ENCODE measurements at places on chromosomes 4 and X.

GRCh38 chrX:19642241-19643109 lies 127.2 kb upstream of the MAP3K15 start:
- no peak for DNase-seq

DNA sequence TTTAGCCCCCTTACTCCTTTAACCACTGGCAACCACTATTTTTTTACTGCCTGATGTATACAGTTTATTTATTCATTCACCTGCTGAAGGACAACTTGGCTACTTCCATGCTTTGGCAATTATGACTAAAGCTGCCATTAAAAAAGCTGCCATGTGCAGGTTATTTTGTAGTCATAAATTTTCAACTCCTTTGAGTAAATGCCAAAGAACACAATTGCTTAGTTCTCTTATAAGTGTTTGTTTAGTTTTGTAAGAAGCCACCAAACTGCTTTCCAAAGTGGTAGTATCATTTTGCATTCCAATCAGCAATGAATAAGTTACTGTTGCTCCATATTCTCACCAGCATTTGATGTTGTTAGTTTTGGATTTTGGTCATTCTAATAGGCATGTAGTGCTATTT lies 1831.8 kb downstream of the PCDH7 start:
- DNase-seq = no peak

GRCh38 chr4:16082041-16082425 lies 1.8 kb downstream of the PROM1 start:
- DNase-seq = no peak

GRCh38 chr4:2384245-2384644 lies 34.2 kb downstream of the ZFYVE28 start:
- no peak for DNase-seq

DNA sequence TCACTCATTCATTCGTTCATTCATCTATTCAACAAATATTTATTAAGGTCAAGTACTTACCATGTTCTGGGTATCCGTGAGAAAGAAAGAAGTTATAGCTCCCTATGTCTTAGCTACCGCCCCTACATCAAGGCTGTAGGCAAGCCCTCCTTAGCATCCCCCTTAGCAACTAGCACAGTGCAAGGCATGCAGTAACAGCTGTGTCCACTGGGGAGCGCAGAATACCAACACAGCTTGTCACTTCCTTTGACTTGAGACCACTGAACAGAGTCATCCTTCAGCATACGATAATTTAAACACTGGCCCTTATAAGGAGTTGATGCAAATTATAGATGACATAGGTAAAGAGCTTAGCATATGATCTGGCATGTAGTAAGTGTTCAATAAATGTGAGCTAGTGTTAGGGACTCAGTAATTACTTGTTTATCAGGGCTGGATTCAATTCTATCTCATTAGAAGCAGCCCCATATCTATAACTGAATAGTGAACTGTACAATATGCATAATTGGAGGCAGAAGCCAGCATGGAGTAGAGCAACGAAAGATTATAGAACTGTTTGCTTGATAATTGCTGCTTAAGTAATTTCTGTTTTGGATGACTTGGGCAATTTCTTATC lies 8.7 kb downstream of the KIAA1210 start:
- DNase-seq = peak; percentile 39

GRCh38 chrX:16005917-16006316 lies 117.4 kb upstream of the GRPR start:
- DNase-seq = no peak

- no peak for DNase-seq
These were observed 335.9 kb upstream of the AR start for GRCh38 chrX:67207912-67208311.

DNA sequence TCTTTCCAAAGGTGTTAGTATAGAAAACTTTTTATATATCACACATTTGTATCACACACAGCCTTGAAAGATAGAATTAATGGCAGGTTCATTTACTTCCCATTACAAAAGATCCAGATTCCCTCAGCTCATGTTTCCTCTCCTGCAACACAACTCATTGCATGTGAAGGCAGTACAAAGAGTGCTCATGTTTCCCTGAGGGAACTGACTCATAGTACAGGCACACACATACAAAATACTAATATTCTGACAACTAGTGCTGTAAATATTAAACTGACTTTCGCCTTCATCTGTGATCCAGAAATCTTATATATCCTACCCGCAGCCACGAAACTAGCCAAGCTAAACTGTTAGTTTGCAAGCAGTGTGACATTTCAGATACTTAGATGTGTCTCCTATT lies 819.8 kb upstream of the PCDH7 start:
- DNase-seq = no peak

- DNase-seq = no peak
These were observed 26.7 kb upstream of the CXCL8 start for GRCh38 chr4:73713650-73714049.

- DNase-seq = no peak
These were observed 29.9 kb downstream of the TKTL1 start for GRCh38 chrX:154325541-154325940.

DNA sequence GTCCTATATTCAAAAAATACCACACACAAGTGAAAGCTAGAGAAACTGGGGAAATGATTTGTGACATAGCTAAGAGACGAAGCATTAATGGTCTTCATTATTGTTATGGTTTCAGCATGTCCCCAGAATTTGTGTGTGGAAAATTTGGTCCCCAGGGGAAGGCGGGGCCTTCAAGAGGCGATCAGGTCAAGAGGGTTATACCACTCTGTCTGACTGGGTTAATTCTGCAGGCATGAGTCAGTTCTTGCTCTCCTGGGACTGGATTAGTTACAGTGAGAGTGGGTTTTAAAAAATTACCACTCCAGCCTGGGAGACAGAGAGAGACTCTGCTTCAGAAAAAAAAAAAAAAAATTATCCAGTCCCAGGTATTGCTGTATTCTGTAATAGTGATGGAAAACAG lies 2.1 kb upstream of the MTNR1A start:
- no peak for DNase-seq

GRCh38 chrX:35868501-35868900 lies 51.0 kb upstream of the CFAP47 start:
- no peak for DNase-seq

DNA sequence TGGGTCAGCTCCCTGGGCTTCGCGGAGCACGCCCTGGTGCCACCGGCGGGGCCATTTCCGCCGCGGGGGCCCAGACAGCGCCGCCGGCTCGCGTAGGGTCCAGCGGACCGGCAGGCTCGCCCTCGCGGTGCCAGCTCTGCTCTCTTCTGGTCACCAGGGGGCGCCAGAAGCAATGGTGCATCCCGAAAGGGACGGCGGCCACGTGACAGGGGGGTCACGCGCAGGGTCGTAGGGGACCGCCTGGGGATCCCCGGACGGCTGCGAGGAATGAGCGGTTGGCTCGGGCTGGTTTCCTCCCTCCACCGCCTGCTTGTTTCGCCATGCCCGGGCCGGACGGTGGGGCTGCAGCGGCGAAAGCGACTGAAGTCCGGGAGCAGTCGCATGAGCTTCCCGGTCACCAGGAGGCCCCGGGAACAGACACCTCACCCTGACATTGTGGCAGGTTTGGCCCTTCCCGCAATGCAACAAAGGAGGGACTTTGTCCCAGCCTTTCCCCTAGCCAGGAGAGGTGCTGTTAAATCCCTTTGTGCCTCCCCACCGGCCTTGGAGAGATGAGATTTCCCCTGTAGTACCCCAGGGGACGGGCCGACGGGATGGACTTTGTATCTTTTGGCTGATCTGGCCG lies 15.8 kb downstream of the ZCCHC12 start:
- DNase-seq = peak; percentile 47

DNA sequence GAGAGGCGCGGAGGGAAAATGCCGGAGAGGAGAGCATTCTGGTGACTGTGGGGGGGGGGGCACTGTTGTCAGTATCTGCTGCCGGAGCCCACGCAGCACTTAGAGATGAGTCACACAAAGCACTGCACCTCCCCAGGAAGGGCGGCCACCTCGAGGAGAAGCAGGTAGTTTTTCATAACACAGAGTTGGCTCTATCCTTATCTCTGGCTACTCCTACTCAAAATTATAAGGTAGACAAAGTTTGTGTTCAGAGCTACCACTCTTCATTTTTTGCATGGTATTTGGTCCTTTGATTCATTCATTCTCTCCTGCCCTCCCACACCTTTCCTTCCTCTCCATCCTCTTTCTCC lies 76.2 kb upstream of the SCOC start:
- no peak for DNase-seq

GRCh38 chrX:46234775-46235174 lies 310.4 kb downstream of the ZNF674 start:
- DNase-seq = no peak

DNA sequence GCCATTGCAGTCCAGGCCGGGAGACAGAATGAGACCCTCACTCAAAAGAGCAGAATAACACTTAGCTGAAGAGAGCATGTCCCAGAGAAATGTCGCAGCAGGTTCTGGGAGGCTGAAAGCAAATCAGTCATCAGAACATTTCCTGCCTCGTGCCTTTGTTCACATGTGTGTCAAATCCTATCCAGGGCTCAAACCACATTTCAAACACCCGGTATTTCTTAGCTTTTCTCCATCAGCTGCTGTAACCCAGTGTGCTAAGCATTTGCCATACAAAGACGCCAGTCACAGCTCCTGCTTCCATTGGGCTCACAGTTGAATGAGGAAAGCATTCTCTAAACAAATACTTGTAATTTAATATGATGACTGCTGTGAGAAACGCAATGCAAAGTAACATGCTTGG lies 6.0 kb downstream of the PALLD start:
- no peak for DNase-seq

DNA sequence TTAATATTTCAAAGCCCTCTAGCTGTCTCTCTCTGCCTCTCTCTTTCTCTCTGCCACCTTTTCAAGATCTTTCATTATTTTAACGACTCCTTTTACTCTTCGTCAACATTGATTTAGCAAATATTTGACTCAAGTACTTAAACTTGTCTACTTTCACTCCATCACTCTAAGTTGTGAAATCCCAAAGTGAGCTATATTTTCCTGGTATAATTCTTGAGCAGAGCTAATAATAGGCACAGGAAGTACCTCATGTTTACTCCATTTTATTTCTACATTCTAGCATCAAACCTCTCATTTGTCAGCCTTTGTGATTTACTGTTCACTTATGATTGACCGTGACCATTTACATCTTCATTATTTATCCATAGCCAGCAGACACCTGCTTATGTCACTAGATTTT lies 482.5 kb downstream of the RPA4 start:
- no peak for DNase-seq

DNA sequence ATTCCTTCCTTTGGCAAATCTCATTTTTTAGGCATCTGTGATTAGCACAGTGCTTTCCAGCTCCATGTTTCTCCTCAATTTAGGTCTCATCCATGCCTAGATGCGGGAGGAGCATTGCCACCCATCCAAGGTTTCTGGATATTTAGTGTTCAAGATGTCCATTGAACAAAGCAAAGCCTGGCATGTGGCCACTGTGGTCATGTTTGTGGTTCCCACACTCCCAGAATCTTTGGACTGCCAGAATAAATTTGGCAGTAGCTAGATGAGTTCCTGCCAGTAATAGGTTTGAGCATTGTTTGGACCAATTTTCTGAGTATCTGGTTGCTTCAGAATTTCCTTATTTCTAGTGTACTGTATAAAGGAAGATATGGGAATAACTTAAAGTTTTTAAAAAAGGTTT lies 1124.1 kb downstream of the ADGRL3 start:
- DNase-seq = no peak

DNA sequence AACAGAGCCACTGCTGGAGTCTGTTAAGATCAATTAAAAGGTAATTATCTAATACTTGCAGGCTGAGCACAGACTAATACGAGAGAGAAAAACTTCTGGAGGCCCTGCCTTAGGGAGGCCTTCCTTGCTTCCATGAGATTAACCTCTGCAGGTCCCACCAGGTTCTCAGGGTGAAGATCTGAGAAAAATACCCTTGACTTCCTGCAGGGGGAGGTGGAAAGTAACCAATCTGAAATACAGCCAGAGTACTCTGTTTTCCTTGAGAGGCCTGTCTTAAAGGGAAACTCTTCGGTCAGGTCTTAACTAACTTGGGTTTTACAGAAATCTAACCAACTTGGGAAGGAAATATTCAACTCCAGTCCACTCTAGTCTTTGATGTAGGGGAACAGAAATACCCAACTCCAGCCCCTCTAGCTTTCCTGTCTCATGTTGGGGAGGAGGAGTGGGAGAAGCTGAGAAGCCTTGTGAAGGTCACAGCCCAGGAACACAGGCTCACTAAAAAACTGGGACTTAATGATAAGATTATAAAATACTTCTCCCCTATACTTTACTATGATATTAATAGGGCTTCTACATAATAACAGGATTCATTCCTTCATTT lies 77.1 kb downstream of the TBCK start:
- DNase-seq = no peak

GRCh38 chr4:140152013-140152703 lies 1.8 kb downstream of the MAML3 start:
- peak; percentile 58 for DNase-seq

- DNase-seq = no peak
These were observed 75.5 kb upstream of the SLC39A8 start for GRCh38 chr4:102420563-102421398.

- DNase-seq = no peak
These were observed 4.0 kb downstream of the DCLK2 start for GRCh38 chr4:150082241-150082640.

DNA sequence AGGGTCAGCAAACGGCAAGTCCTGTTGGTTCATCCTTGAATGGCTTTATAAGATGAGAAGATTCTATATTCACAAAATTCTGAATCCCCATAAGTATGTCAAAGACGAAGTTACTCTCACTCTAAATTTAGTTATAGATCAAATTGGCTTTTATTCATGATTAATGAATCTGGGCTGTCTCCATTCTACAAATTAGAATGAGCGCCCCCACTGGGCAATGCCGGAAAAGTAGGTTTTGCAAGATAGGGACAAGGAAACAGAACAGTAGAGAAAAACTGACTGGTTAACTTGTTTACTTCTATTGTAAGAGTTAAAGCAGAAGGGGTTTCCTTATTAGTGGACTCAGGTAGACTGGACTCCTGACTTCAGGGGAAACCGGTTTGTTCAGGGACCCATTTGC lies 100.3 kb downstream of the F11 start:
- no peak for DNase-seq

GRCh38 chr4:56699537-56700105 lies 18.5 kb upstream of the HOPX start:
- no peak for DNase-seq

- DNase-seq = no peak
These were observed 230.6 kb downstream of the NSUN7 start for GRCh38 chr4:40980318-40980883.

GRCh38 chrX:51891821-51892551 lies 1.4 kb upstream of the MAGED1 start:
- DNase-seq = no peak

DNA sequence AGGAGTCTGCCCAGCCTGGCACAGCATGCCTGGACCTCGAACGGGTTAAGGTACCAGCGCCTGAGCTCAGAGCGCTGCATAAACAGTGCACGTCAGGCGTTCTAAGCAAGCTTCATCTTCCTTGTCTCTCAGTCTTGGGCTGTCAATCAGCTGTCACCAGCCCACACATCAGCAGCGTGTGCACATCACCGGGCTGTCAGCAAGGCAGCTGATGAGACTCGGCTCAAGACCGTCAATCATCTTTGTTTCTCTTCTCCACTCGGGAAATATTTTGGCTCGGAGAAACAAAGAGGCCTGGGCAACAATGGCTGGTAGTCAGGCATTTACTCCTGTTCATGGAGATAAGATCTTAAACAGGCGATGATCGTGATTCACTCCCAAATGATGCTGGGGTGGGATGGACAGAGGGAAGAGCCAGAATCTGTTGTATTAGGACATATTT lies 141.3 kb downstream of the LDB2 start:
- no peak for DNase-seq

- DNase-seq = no peak
These were observed 685 bp downstream of the RAB9B start for GRCh38 chrX:103831342-103831802.

- DNase-seq = no peak
These were observed 4.2 kb downstream of the PI4K2B start for GRCh38 chr4:25238052-25238451.

- DNase-seq = no peak
These were observed 60.9 kb upstream of the SOD3 start for GRCh38 chr4:24734511-24734910.
